ENCODE measurements at places on chromosomes 12 and 14.
A peak's percentile ranks its signal among the peaks of the same experiment; 100 is the strongest.

GRCh38 chr14:47425302-47425701 lies 250.1 kb downstream of the MDGA2 start:
- no peak for DNase-seq

- no peak for DNase-seq
Measured at GRCh38 chr12:27280412-27280811, 36.3 kb downstream of the STK38L start.

GRCh38 chr14:52269982-52270381 lies 2.5 kb downstream of the PTGDR start:
- DNase-seq: no peak

GRCh38 chr14:26252176-26252575 lies 345.7 kb downstream of the NOVA1 start:
- no peak for DNase-seq

GRCh38 chr14:68466491-68466977 lies 326.3 kb downstream of the ZFP36L1 start:
- peak; percentile 91 for DNase-seq

DNA sequence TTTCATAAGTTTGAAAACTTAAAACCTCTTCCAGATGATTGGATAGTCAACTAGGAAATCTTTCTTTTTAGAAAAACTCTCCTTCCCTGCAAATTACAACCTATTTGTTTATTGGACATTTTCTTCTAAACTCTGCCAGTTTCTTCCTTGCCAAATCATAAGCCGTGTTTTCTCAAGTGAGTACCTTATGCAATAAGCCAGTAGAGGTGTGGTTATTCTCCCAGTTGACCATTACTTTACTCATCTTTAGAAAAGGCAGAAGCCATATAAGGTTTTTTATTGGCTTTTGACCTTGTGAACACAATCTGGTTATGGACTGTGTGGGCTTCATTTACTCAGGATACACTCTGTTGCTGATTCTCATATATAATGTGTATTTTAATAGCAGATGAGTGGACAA lies 14.6 kb downstream of the ACTR6 start:
- no peak for DNase-seq

GRCh38 chr12:111408686-111409402 lies 3.1 kb downstream of the SH2B3 start:
- DNase-seq: no peak

DNA sequence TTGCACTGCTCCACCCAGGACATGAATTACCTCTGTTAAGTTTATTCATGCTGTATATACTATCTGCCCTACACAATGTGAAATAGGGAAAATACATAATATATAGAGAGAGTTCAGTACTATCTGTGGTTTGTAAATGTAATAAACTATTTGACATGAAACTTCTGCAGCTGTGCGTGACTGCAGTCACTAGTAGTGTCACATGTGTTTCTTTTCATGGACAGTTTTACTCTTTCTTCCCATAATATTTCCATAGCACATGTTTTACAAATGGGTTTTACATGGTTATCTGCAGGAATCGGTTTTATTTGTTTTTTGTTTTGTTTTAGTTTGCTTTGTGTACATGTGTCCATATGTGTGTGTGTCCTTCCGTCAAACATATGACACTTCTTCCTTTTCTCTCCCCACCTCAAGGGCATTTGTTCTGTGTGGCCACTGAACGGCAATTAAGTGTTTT lies 1644.1 kb upstream of the FLRT2 start:
- no peak for DNase-seq

DNA sequence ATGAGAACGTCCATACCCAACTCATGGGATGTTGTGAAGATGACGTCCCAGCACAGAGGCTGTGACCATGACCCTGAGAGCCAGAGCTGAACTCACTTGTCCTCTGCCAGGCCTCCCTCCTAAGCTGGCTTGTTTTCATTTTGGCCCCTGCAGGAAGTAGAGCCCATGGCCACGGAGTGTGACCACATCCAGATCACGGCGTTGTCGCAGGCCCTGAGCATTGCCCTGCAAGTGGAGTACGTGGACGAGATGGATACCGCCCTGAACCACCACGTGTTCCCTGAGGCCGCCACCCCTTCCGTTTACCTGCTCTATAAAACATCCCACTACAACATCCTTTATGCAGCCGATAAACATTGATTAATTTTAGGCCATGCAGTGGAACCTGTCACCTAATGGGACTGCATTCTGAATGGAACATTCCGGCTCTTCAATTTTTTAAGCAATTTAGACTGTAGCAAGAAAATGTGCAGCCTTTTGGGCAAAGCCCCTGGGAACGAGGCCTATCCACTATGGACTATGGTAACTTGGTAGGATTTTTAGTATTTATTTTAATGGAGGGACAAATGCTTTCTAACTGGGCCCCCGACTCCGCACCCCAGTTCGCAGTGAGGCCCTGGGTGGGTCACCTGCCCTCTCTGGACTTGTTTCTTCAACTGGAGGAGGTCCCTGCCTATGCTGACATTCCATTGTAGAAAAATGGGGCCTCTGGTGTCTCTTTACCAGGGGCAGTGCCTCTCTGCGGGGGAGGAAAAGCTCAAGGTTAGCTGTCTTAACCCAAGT lies 19.6 kb downstream of the OTUB2 start:
- DNase-seq: no peak

DNA sequence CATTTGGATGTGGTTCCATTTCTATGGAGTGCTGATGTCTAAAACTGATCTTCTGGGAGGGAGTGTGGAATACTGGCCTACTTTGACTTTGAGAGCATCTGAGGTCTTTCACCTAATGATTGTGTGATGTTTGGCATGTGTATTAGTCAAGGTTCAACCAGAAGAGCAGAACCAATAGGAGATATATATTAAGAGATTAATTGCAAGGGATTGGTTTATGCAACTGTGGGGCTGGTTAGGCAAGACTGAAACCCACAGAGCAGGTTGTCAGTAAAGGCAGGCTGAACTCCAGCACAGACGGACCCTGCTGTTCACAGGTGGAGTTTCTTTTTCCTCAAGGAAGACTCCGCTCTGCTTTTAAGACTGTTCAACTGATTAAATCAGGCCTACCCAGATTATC lies 11.6 kb downstream of the BMAL2 start:
- DNase-seq: no peak

GRCh38 chr14:33332497-33332896 lies 393.8 kb downstream of the NPAS3 start:
- no peak for DNase-seq

GRCh38 chr12:126570566-126570965 lies 1505.3 kb downstream of the AACS start:
- no peak for DNase-seq

- no peak for DNase-seq
Measured at GRCh38 chr14:99544991-99545390, 59.0 kb downstream of the CCDC85C start.

DNA sequence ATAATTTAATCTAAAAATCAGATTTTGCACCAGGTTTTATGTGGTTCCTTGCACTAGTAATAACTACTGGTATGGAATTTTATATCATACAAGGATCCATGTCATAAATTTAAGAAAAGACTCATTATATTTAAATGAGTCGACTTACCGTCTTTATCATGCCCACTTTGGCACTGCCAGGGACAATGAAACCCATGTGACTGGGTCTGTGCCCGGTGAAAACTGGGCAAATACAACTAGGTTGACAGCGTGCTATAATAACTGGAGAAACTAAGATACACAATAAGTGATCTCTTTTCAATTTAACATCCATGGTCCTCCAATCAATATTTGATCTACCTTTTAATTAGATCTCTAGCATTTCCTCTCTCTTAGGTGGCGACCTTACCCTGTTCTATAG lies 64.5 kb downstream of the ACADS start:
- DNase-seq: no peak

DNA sequence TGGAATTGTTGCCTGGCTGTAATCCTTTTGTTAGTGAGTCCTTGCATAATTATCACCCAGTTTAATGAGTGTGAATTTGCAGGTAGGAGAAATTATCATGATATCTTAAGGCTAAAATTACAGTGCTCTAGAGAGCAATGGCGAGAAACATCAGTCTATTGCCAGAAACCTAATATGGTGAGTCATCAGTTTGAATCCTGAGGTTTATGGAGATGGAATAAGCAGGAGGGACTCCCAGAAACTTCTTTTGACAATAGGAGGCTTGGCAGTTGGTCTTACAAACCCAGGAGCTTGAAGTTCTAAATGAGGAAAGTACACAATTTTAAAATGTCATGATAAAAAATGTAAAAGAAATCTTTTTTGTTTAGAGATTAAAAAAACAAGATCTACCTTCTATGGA lies 31.5 kb upstream of the CRADD start:
- DNase-seq: peak; percentile 51

DNA sequence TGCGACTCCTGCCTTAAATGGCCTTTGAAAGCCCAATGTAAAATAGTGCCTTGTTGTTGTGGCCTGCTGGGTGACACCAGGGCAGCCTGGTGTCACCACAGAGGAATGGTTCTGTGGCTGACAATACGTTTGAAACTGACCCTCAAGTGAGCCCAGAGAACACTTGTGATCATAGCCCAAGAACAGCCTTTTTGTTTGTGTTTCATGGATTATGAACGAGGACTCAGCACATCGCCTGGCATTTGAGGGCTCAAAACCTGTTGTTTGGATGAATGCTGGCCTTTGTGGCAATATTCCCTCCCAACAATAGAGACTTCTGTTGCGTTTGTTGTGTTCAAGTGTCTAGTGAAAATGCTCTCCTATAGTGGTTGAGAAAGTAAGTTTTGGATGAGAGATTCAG lies 48.5 kb downstream of the TSPAN9 start:
- no peak for DNase-seq

GRCh38 chr12:88052686-88053085 lies 23.5 kb upstream of the C12orf50 start:
- peak; percentile 42 for DNase-seq

DNA sequence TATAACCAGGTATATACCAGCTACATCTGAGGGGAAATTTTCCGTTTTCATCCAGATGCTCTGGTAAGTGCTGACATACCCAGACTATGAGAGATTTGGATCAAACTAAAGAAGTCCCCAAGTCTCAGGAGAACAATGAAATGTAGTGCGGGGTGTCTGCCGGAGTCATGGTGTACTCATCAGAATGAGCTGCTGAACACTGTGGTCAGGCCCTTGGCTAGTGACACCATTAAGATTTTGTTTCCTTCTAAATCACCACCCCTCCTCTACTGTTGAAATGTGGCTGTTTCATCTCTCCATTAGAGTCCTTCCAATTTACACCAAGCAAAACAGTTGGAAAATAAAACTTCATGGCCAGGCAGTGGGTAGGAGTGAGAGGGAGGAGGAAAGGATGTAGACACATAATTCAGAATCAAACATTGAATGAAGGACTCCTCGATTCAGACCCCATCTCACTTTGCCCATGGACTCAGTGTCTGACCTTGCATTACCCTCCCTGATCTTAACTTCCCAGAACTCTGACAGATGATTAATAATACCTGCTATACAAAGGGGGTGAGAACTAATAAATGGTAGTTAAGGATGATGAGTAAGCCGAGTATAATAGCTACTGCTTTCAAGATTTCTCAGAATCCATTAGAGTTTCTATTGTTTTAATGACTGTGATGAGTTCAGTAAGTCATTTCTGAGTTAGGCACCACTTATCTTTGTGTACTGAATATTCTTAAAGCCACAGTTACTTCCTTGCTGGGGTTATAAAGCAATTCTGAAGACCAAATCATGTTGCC lies 127.4 kb downstream of the CRADD start:
- no peak for DNase-seq

GRCh38 chr12:130031571-130032189 lies 127.9 kb upstream of the TMEM132D start:
- DNase-seq: peak; percentile 45

- DNase-seq: peak; percentile 15
Measured at GRCh38 chr14:80523518-80524117, 312.3 kb upstream of the DIO2 start.

- no peak for DNase-seq
Measured at GRCh38 chr12:49949866-49950265, 671 bp upstream of the AQP2 start.

GRCh38 chr12:133023566-133023965 lies 13.7 kb upstream of the ZNF84 start:
- DNase-seq: no peak

GRCh38 chr14:78401866-78402265 lies 231.7 kb downstream of the NRXN3 start:
- DNase-seq: peak; percentile 1

DNA sequence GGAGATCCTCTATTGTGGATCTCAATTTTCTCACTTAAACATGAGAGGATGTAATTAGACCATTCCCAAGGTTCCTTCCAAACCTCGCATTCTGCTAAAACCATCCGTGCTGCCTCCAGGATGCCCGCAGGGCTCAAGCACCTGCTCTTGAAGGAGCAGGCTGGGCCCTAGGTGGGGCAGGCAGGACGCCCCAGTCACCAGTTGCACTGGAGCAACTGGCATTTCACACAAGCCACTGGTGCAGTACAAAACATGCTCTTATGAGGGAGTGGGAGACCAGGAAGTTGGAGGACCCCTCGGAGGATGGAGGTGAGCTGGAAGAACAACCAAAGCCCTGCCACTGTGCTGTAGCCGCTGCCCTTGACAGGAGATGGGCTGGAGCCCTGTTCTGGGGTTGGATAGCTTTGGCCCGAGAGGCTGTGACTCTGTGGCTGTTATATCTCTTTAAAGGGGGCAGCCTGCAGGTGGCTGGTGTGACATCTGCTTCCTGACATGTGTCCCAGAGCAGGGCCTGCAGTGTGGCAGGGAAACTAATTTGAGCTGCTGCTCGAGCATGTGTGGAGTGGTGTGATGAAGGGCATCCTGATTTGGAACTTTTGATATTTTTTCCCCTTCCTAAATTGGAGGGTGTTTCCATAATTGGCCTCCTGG lies 122.2 kb downstream of the CRACR2A start:
- DNase-seq: no peak

- DNase-seq: no peak
Measured at GRCh38 chr12:28192125-28192524, 1.9 kb downstream of the CCDC91 start.

DNA sequence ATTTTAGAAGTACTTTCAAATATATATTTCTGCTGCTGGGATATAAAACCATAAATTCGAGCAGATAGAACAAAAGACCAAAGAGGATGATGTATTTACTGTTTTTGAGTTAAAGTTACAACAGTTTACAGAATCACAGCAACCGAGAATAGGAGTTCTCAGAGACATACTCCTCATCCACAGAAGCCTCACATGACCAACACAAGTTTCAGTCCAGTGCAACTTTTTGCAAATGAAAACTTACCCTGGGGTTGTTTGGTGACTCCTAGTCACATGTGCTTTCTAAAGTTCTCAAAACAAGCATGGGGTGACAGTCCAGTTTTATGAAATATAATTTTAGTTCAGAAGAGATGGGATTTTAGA lies 117.1 kb downstream of the PRKCH start:
- DNase-seq: no peak

GRCh38 chr12:47930634-47931033 lies 25.8 kb upstream of the VDR start:
- DNase-seq: no peak

Data from fibroblast of skin of scalp (primary cell).